Tibial nerve (tissue), 4 donors: ENCODE measurements at places on chromosomes 6 and 20.

DNA sequence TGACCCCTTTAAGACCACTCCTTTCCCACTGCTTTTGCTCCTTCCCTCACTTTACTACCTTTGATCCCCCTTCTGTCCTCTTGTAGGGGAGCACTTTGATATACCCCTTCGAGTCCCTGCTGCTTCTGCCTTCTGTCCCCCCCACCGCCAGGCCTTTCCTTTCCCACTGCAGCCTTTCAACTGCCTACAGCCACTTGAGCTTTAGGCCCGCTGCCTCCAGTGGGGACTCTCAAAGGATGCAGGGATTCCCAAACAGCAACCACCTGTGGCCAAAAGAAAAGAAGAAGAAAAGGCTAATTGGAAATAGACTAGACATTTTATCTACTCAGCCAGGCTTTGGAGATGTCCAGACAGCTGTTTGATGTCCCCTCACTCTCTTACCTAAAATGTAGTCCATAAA is 77.0 kb upstream of the DTNBP1 start:
- DNase-seq = no peak

DNA sequence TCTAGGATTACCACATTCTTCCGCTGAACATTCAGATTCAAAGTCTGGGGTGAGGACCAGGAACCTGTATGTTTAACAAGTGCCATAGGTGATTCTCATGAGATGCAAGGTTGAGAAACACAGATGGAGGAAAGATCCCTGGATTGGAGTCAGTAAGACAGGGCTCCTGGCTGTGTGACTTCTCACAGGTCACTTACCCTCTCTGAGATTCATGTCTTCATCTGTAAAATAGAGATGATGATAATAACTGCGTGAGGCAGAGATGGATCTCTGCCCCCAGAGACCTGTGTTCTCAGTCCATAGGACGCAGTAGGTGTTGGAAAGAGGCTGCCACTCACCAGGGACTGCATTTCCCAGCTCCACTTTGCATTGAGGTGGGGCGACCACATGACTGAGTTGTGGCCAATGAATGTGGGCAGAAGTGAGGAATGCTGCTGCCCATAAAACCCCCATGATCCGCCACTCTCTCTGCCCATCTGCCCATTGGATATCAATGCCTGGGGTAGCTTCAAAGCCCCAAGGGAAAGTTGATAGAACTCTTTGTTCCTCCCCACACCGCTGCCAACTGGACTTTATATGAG is 13.6 kb upstream of the GDAP1L1 start:
- DNase-seq = no peak

DNA sequence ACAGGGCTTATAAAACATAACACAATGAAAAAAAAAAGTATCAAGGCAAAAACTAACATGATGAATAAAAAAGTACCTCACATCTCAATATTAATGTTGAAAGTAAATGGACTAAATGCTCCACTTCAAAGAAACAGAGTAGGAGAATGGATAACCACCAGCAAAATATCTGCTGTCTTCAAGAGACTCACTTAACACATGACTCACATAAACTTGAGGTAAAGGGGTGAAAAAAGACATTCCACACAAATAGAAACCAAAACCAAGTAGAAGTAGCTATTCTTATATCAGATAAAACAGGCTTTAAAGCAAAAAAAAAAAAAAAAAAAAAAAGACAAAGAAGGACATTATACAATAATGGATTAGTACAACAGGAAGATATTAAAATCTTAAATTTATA is 86.9 kb downstream of the TBC1D32 start:
- no peak for DNase-seq

GRCh38 chr20:409697-410559 is 1.8 kb downstream of the RBCK1 start:
- no peak for DNase-seq

GRCh38 chr20:33415948-33416347 is 14.6 kb upstream of the CDK5RAP1 start:
- peak; percentile 21 for DNase-seq

DNA sequence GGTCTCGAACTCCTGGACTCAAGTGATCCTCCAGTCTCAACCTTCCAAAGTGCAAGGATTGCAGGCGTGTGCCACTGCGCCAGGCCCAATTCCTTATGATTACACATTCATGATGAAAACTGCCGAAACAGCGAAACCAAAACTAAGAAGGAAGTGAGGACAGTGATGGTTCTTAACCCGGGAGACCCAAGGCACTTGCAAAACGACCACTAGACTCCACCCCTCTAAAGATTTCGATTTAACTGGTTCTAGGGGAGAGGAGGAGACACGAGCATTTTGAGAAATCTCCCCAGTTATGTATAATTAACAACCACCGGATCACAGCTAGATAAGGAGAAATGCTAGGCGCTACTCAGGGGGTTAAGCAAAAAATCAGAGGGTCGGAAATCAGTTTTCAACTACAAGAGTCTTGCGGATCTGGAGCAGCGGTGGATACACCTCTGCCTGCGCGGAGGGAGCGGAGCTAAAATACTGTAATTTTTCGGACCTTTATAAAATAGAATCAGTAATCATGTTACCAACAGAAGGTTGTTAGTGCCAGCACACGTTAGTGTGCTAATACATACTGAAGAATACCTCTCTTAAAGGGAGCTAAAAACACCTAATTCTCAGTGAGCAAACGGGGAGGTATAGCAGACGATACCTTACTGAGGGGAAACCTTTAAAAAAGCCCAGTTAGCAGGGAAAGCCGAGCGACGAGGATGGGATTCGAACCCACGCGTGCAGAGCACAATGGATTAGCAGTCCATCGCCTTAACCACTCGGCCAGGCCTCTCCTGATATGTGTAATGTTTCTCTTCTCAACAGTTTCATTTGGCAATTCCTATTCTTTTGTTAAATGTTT is 60.0 kb upstream of the BTN3A2 start:
- no peak for DNase-seq

- no peak for DNase-seq
Observed at GRCh38 chr6:84002226-84002625, 31.3 kb upstream of the MRAP2 start.

GRCh38 chr6:135305684-135306083 is 124.6 kb downstream of the MYB start:
- no peak for DNase-seq

GRCh38 chr6:13760307-13761304 is 49.0 kb upstream of the RANBP9 start:
- DNase-seq = no peak

GRCh38 chr6:75084872-75085381 is 120.9 kb downstream of the COL12A1 start:
- DNase-seq = no peak

- no peak for DNase-seq
Observed at GRCh38 chr20:46230801-46231282, 77.5 kb downstream of the CDH22 start.

- no peak for DNase-seq
Observed at GRCh38 chr6:22366214-22366613, 69.4 kb upstream of the PRL start.

DNA sequence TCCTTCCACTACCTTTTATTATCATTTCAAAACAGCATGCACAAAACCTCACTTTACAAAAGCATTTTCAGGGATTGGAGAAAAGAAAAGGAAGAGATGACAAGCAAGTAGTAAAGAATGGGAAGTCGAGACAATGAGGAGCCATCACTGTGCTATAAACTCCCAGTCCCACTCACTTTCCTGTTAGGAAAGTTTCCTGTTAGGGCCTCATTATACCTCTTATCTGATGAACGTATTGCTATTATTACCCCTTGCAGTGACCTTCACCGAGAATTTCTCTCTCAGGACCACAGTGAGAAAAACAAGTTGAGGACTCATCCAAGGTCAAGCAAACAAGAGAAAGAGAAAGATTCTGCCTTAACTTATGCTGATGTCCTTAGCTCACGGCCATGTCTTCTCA is 28.8 kb downstream of the LAMP5 start:
- no peak for DNase-seq

- no peak for DNase-seq
Observed at GRCh38 chr6:116157391-116157790, 31.5 kb upstream of the COL10A1 start.

- DNase-seq = no peak
Observed at GRCh38 chr6:139625081-139625939, 250.9 kb upstream of the CITED2 start.

GRCh38 chr6:35473075-35473849 is 5.1 kb downstream of the RPL10A start:
- DNase-seq = no peak

- DNase-seq = no peak
Observed at GRCh38 chr6:3943331-3943765, 94.2 kb downstream of the FAM50B start.

GRCh38 chr20:1857466-1857865 is 37.7 kb upstream of the SIRPA start:
- DNase-seq = no peak

- no peak for DNase-seq
Observed at GRCh38 chr6:105432797-105433196, 29.9 kb upstream of the PREP start.

GRCh38 chr20:35560105-35560511 is 18.2 kb downstream of the ERGIC3 start:
- DNase-seq = no peak

DNA sequence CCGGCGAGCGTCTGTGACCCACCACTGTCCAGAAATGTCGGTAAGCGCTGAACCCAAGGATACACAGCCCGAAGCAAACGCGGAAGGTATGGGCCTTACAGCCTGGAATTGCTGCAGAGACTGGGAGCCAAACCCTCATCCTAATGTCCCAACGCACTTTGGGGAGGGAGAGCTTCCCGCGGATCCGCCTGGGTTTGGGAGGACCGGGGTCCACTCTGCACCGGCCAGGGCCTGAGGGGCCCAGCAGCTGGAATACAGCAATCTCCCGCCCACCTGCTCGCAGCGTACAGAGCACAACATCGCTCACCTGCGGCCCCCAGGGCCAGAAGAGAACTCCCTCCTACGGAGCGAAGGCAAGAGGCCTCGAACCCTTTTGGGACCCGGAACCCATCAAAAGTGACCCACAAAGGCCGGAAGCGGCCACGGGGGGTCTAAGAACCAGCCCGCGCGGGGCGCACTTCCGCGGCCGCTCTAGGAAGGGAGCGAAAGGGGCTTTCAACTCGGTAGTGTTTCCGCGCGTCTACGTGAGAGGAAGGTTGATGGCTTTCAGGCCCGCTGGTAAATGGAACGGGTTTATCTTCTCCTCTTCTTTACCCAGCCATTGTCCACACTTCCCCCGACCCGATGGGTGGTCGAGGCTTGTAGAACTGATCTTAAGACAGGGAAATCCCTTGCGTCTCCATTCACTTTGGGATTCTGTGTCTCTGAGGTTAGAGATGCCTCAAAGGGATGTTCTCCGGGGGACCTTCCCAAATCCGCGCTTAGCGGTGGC is at the start of gene ZSCAN12:
ZSCAN12 (minus strand) TSS at position 398 of the 772 bp plus-strand sequence. CDS start 1,342 bp downstream, outside the sequence.
- peak; percentile 52 for DNase-seq

GRCh38 chr20:58619077-58619863 is 31.8 kb upstream of the STX16 start:
- no peak for DNase-seq

DNA sequence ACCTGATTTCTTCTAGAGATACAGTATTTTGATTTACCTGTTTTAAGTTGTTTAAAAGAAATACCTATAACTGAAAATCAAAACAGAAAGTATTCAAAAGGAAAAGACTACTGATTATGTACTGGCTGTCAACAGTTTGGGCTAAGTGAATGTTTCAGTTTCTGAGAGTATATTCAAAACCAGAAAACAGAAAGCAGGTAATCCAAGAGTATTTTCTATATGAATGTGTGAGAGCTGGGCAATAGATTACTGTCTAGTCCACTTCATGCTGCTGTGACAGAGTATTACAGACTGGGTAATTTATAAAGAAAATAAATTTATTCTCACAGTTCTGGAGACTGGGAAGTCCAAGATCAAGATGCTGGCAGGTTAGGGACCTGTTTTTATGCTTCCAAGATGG is 261.0 kb downstream of the ARHGAP18 start:
- no peak for DNase-seq

DNA sequence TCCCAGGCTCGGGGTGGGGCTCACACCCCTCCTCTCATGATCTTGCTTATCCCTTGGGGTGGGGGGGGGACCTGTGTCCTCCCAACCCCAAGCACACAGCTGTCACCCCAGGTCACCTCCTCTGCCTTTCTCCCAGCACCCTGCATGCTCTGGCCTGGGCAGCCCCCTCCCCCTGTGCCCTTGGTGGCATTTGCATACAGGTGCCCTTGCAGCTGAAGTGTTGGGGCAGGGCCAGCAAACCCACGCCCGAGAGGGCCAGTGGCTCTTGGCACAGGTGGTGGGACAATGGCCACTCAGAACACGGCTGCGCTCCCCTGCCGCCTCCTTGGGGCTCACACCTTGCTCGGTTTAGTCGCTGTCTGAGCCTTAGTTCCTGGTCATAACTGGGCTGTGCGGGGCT is 11.3 kb upstream of the MYT1 start:
- DNase-seq = no peak

GRCh38 chr6:52904562-52905279 is 4.8 kb downstream of the GSTA3 start:
- DNase-seq = no peak

- no peak for DNase-seq
Observed at GRCh38 chr6:48144021-48144420, 33.0 kb upstream of the PTCHD4 start.

DNA sequence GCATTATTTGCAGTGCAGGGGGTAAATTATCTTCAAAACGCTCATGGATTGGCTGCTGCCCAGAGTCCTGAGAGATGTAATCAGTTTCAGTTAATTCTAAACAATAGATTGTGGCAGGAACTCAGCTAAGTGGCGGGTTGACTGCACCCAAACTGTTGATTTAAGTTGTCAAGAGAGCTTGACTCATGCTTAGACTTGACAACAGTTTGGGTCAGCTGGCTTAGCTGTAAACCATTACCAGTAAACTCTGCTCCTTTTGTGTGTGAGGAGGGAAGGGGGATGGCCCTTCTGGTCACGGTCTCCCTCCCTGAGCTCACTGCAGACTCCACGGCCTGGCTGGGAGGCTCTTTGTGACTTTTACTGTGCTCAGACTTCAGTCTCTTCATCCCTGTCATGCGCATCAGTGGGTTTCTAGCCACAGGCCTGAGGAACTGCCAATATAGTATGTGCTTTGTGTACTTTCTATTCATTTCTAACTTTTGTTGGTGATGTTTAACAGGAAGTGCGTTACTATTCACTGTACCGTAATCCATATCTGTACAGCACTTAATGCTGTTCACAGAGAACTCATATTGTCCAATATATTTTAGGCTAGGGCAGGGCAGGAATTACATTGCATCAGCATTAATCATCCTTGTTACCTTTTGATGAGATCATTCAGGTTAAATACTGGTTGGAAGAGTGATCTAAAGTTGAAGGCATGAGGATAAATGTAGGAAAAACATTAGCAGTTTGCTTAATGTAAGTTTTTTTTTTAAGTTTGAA is 488.3 kb downstream of the CDKAL1 start:
- DNase-seq = no peak

- no peak for DNase-seq
Observed at GRCh38 chr6:112437058-112437457, 89.9 kb downstream of the RFPL4B start.

GRCh38 chr20:11902285-11902697 is 15.4 kb upstream of the BTBD3 start:
- DNase-seq = no peak

- no peak for DNase-seq
Observed at GRCh38 chr6:126041516-126041915, 55.2 kb downstream of the TRMT11 start.

DNA sequence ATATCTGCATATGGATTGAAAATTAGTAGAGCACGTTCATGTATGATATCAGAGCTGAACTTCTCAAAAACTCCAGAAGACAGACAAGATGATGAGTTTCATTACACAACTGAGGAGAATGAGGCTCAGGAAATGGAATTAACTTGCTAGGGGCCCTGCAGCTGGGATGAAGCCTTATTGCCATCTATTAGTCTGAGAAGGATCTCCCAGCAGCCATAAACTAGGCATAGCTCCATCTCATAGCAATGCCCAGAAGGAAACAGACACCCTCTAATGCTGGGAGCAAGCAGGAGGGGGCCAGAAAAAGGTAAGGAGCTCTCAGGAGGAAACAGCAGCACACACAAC is 18.0 kb downstream of the TFEB start:
- no peak for DNase-seq
